ENCODE measurements at places on chromosomes 5 and 9. TPM values are rescaled to one million over a fixed set of nuclear protein-coding genes. Genes with fewer than 3 reads are reported as not detected.

PCDHGB7 gene
- total RNA-seq = 5.8 TPM

LCN1 gene
- total RNA-seq = not detected

OR1Q1 gene
- total RNA-seq = not detected

OBP2B gene
- not detected for total RNA-seq

GABRA1 gene
- not detected for total RNA-seq

RGS7BP gene
- total RNA-seq = not detected

PCDHA4 gene
- total RNA-seq = under 0.01 TPM

FAM153A gene
- total RNA-seq = not detected

Data from IMR-90 (cell line).